ENCODE measurements at places on chromosomes 5 and 9.
A peak's percentile ranks its signal among the peaks of the same experiment; 100 is the strongest.

GRCh38 chr5:87394411-87395165 lies 18.1 kb downstream of the CCNH start:
- DNase-seq: no peak

DNA sequence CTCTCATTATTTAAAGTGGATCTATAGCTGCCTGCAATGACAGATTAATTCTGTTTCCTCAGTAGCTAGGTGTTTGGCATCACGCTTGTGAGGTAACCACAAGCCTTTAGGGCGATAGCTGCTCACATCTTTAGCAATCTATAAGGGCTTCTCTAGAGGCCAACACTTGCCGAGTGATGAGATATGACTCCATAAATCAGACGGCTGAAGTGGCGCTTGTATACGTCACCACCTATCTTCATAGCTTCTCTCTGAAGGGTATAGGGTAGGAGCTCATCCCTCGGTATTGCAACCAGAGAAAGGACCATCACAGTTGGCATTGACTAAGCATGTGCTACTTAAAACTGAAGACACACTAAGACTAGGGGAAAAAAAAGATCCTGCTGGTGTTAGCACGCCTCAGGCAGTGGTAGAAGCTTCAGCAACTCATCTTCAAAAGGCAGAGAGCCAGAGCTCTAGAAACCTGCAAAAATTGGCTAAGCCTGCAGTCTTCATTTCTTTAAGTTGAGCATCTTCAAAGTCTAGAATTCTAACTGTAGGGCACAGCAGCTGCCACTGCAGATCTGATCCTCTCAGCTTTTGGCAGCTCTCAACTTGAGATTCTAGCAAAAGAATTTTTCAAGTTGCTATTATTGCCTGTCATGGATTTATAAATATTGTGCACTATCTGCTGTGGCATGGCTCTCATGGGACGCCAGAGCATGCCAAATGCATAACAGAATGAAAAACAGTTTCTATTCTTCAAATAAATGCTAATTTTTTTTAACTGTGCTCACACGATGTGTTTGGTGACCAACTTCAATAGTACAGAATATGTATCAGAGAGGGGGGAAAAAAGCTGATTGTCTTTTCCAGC lies 37.5 kb downstream of the PSMB7 start:
- DNase-seq: no peak

- no peak for DNase-seq
These were observed 112.7 kb upstream of the PANK3 start for GRCh38 chr5:168691891-168692290.

- no peak for DNase-seq
These were observed 105.8 kb upstream of the SPATA31D4 start for GRCh38 chr9:81822301-81822865.

DNA sequence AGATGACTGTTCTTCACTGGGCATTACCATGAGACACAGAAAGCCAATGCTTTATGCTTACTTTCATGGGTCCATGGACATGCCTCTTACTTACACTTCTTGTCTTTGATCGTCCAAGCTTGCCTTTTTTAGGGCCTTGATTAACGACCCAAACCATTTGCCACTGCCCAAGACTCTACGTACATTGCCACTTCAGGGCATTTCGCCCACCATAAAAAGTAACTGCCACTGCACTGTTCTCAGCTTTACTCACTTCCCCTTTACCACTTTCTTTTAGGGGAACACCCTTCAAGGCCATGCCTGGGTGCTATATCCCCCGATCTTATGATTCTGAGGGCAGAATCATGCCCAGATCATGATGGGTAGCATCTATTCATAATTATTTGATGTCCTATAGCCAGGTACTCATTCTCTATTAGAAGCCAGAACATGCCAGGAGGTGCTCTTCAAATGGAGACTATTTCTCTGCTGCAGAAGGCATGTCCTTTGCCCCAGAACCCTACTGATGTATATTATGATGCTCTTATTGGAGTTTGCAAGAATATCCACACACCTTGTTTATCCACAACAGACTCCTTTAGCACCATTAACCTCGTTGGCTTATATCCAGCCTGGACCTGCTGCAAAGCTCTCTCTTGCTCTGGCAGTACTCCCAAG lies 64.1 kb upstream of the RAD23B start:
- DNase-seq: no peak

DNA sequence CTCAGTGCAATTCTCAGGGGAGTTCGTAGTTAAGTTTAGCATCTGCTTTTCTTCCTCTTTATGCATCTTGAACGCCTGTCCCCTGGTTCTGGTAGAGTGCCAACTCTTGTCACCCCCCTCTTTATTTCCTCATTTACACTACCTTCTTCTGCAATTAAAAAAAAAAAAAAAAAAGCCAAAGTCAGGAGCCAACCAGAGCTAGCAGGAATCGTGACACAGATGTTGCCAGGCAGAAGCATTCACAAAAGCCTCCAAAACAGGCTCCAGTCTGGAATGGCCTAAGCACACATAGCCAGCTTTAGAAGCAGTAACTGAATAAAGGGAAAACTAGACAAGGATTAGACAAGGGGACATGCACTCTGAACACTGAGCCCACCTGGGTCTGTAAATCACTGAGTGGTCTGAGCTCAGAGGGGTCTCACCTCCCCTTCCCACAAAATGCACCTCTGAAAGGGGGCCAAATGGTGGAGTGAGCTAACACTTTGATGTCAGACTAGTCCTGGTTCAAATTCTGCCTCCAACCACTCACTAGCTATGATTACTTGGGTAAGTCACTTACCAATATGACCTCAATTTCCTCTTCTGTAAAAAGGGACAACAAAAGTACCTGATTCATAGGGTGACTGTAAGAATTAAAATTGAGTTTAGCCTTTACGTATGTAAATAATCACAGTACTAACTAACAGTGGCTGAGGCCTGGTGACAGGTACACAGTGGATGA lies 2.0 kb downstream of the CD74 start:
- DNase-seq: peak; percentile 63

DNA sequence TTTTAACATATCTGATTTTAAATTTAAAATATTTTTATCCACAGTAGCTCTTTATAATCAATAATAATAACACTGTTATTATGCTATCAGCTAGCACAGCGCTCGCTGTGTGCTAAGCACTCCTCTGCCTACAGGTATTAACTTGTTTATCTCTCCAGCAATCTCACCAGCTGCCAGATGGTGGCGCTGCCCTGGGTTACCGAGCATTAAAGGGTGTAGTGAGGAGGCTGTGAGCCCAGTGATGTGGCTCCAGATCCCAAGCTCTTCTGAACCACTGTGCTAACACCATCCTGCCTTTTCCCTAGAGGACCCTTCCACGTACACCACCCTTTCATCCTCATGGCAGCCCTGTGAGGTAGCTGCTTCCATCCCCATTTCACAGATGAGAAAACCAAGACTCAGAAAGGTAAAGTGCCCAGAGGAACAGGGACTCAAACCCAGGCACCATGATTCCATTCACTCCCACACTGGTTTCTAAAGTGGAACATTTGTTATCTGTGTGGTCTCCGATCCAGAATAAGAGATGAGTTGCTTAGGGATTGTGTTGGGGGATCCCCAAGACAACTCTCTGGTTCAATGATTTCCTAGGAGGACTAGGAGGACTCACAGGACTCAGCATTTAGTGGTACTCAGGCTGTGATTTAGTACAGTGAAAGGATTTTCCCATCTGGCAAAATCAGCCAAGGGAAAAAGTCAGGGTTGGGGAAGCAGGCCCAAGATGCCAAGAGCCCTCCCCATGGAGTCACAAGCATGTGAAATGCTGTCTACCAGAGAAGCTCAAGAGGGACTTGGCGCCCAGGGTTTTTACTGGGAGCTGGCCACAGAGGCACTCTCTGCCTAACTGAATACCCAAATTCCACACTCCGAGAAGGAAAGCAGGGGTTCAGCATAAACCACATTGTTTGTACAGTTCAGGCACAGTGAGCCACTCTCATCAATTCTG lies 7.0 kb downstream of the IGFBPL1 start:
- peak; percentile 47 for DNase-seq

DNA sequence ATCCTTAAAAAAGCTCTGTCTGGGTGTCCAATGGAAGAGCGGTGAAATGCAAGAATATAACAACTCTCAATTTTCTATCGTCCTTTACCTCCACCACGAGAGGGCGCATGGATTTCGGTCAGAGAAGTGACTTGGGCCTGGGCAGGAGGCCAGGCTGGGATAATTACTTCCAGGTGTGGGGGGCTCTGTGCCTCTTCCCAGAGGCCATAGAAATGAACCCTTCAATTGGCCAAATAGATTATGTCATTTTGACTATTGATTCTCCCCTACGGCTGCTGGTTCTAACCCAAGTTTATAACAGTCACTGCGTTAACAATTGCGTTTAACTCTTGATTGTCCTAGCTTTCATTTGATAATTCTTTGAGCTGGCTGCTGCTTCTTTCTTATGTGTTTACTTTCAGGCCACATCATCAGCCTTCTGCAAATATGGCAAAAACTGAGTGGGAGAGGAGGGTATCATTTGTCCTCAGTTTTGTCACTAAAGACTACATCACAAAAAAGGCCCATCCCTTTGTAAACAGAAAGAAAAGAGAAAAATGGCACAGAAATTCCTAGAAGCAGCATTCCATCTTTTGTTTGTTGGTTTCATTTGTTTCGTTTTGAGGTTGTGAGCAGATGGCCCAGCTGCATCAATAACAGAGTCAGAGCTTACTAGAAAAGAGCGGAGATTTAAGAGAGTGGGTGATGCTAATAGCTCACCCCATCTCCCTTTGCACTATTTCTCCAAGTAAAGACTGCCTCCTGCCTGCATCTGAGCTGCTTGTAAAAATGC lies 45.4 kb upstream of the ZFR start:
- DNase-seq: peak; percentile 79

DNA sequence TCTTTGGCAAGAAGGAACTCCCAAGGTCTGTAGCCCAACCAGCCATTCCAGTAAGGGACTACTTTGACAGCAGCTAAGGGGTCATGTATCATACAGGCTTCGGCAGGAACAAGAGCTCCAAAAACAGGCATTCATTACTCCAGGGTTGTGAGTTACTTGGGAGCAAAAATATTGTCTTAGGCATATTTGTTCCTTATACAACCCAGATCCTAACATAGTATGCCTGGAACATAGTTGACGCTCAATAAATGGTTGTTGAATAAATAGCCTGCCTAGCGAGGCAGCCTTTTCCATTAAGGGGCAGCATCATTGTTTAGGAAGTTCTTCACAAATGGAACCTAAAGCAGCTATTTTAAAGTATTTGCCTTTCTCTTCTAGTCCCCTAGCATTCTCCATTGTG lies 35.8 kb upstream of the FER start:
- no peak for DNase-seq

GRCh38 chr5:91146905-91147600 lies 236.1 kb downstream of the ARRDC3 start:
- no peak for DNase-seq

DNA sequence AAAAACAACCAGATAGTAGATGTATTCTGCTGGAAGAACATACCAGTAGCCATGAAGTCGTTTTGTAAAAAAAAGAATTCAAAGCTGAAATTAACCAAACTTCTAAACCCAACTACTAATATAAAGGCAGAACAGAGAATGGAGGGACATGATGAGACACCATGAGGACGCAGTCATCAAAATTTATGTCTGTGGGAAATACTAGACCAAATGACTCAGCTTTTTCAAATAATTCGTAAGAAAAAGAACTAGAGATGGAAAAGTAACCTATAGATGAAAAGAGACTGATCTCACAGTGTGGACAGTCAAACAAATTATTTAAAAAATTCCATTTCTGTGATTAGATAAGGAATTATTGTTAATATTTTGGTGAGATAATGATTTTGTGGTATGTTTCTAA lies 10.3 kb downstream of the TTC23L start:
- DNase-seq: no peak

- DNase-seq: no peak
These were observed 16.9 kb downstream of the SLC6A7 start for GRCh38 chr5:150206779-150207115.

- DNase-seq: peak; percentile 59
These were observed 722 bp downstream of the CDC42SE2 start for GRCh38 chr5:131264451-131265099.

- DNase-seq: no peak
These were observed 187.4 kb downstream of the ACTL7B start for GRCh38 chr9:108668191-108668937.

DNA sequence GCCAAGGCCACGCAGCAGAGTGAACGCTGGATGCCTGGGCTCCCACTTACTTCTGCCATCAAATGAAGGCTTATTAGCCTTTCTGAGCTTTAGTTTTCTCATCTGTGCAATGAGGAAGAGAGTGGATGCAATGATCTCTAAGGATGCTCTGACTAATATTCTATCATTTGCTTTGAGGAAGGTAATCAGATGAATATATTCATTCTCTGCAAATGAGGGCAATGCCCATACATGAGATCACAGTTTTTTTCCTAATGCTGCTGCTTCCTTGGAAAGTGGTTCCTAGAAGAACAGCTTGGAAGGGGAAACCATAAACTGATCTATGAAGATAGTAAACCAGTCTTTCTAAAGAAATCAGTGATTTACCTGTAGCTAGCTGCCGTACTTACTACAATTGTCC lies 152.4 kb downstream of the NSG2 start:
- no peak for DNase-seq

DNA sequence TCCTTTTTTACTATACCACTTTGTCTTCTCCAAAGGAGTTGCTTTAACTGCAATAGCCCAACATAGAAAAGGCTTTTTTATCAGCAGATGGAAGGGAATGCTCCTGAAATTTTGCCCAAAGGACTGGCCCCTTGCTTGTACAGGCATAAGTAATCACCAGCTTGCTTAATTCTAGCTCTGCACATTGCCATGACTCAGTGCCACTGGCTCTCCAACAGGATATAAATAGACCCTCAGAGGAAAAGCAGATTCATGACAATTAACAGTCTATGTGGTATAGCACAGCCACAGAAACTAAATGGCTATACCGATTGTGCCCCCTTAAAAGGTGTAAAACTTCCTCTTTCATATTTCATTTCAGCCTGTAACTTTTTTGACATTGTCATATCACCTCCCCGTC lies 227.0 kb downstream of the ZNF608 start:
- no peak for DNase-seq

GRCh38 chr5:54965806-54966205 lies 19.6 kb downstream of the ESM1 start:
- no peak for DNase-seq

- no peak for DNase-seq
These were observed 50.5 kb downstream of the RALGPS1 start for GRCh38 chr9:126965077-126965476.

DNA sequence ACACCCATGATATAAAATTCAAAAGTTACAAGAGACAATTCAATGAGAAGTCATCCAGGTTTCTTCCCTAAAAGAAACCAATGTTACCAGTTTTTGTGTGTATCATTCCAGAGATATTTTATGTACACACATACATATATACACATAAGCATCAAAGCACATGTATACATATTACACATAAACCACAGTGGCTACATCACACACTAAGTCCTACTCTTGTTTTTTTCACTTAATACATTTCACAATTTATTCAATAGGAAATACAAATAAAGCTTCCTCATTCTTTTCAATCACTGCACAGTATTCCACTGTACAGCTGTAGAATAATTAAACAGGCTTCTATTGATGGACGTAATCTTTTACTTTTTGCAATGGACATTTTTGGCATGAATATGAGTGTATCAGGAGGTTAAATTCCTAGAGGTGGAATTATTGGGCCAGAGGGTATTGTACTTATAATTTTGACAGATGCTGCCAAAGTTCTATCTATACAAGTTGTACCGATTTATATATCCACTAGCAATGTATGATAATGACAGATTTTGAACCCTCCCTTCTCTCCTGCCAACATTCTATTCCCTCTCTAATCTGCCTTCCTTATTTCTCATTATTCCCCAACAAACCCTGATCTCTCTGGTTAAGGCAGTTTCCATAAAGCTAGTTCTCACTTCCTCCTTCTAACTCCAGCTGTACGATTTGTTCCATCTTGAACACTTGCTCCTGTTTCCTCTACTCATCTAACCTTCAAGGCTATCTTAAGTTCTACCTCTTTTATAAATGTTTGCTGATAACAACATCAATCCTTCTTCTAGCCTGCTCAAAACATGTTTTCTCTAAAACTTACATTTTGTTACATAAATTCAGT lies 35.2 kb downstream of the MRPS27 start:
- DNase-seq: no peak

All from NCI-H526 (cell line).